Nucleus accumbens (tissue), 56 donors: ENCODE measurements at places on chromosomes 2 and 18.

DNA sequence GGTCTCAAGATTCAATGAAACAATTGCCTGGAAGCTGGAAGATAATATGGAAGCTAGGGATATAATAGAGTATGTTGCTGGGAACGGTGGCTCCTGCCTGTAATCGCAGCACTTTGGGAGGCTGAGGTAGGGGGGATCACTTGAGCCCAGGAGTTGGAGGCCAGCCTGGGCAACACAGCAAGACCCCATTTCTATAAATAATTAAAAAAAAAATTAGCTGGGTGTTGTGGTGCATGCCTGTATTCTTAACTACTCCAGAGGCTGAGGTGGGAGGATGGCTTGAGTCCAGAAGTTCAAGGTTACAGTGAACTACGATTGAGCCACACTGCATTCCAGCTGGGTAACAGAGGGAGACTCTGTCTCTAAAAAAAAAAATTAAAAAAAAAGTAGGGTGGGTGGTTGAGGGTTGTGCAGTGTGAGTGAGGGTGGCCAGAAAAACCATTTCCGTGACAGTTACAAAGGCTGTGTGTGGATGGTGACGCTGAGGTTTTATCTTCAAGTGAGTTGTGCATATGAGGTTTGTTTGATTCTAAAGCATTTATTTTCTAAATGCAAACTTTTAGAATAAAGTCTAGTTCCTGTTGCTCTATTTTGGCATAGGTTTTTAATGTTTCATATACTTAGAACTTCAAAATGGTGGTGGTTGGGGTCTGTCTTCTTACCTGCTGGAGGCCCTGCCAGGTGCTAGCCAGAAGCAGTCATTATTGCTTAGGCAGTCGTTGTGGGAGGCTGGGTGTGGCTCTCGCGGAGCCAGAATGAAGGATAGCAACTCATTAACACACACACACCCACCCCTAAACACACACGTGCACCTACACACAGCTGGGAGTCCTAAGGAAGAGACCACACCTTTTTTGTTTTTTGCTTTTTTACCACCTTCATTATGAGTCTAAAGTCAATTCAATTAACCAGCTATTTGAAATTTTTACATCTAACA is 4.7 kb upstream of the IL1R2 start:
- DNase-seq: no peak

DNA sequence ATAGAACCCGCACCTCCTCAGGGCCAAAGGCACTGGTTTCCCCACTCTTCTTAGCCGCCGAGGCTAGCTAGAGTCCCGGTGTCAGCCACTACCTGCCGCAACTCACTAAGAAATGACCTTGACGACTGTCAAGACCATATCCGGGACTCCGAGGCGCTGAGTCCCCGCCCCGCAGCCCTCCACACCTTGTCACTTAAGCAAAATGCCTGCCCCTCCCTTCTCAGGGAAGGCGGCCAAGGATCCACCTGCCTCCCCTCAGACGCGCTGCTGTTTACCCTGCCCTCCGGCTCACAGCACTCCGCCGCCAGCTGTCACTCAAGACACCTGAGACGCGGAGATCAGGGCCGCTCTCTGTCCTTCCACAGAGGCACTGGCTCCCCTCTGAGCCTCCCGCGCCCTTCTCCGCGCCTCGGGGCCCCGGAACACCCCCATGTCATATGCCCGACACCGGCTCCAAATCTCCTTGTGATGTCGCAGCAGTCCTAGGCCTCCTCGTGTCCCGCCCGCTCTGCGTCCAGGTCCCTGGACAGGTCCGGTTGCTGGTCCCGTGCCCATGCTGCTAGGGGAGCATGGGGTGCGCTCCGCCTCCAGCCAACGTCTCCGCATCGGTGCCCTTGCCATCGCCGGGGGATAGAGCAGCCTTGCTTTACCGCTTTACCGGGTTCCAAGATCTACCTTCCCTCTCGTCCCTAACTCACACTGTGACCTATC is 32.5 kb upstream of the REG3G start:
- no peak for DNase-seq

GRCh38 chr2:88933980-88934379 is 242.5 kb downstream of the RPIA start:
- no peak for DNase-seq

DNA sequence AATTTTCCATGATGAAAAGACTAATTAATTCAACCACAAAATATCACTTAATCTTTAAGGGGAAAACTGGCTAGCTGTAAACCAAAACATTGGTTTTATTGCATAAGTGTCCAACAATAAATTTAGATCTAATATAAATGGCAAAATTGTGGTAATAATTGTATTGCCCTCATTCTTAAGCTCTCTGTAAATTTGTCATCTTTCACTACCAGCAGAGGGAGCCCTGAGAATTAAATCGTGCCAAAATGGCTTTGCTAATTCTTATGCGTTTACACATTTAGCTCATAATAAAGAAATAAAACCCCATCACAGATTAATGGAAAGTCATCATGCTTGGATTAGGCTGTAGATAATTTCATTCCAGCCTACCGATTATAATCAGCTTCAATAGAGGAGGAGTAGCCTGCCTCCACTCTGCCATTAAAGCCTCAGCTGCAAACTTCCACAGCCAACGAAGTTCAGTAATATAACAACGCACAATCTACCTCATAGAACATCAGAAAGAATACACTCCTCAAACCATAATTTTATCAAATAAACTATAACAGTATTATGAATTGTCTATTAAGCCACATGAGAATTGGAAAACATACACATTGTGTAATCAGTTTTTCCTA is 70.0 kb upstream of the ATP5MC3 start:
- DNase-seq: no peak

DNA sequence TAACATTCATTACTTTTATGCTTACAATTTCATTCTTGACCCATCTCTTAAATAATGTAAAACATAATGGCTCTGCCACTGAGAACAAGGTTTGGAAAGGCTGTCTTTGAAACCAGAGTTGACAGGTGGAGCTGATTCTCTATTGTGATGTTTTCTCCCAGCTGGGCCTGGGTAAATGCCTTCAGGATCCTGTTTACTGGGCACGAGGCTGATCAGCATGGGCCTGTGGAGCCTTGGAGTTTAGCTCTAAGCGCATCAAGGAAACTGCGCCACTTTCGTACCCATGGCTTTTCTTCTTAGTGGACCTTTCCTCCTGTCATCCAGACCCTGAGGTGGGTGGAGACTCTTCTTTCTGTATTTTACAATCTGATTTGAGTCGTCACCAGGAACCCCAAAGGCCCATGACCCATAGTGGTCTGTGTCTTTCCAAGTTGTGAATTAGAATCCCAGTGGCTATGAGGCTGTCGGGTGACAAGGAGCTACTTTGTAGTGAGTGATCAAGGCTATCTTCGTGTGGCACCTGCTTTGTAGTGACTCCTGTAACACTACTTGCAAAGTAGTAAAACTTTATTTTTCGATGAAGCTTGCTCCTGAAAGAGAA is 123.1 kb downstream of the LPIN1 start:
- no peak for DNase-seq

GRCh38 chr2:102107741-102108070 is 34.8 kb upstream of the IL1R1 start:
- no peak for DNase-seq

GRCh38 chr2:32852856-32853255 is 93.9 kb upstream of the LTBP1 start:
- no peak for DNase-seq

DNA sequence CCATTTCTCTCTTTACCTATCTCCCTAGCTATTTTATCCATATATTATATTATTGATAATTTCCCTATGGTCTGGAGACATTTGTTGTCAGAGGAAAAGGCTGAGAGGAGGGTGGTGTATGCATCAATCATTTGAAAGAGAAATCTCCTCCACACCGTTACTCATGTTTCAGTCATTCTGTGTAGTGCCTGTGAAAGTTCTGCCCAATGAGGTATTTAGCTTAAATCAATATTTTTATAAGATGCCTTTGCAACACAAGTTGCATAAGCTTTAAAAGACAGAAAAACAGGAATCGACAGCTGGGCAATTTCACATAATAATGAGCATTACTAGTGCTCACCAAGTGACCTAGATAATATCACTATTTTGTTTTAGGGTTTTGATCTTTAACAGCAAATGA is 363.7 kb upstream of the FSIP2 start:
- DNase-seq: no peak

DNA sequence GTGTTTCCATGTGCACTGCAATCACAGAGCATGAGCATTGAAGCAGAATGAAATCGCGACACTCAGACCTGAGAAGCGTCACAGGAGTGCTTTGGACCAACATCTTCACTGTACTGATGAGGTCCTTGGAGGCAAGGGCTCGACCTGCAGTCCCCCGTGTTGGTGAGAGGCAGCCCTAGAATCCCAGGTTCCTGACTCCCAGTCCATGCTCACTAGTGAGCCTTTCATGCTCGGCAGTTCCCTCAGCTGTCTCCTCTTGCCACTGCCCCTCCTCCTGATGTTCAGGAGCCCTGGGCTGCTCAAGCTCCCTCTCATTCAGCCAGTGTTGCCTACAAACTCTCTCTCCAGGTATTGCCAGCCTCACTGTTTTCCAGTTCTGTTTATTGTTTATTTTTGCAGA is 291.4 kb downstream of the DYSF start:
- no peak for DNase-seq

GRCh38 chr2:59578349-59578748 is 975.1 kb downstream of the BCL11A start:
- DNase-seq: no peak

- DNase-seq: no peak
These were observed 127.4 kb downstream of the CACNB4 start for GRCh38 chr2:151971301-151972051.

DNA sequence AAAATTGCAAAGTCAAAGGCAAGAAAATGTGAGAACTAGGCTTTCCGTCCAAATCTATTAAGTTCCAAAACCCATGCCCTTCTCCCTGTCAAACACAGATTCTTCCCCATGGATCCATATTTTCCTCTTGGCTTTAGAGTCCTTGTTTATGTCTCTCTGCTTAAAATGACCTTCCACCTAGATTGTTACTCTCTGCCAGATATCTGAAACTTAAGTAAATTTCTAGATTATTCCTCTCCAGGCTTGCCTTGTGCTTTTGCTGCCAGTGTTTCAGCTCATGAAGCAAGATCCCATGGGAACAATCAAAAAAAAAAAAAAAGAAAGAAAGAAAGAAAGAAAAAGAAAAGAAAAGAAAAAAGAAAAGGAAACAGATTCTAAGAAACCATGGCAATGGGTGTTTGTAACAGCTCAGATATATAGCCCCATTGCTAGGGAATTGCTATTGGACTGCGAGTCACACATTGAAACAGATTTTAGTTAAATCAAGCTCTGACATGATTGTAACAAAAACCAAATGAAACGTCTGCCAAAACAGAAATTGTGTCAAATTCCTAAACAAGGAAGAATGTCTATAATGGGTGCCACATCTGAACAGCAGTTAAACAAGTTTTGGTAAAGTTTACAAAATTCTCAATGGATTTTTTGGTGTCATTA is 660.7 kb upstream of the CNTNAP5 start:
- DNase-seq: no peak

GRCh38 chr2:26891-27290 is 19.4 kb downstream of the FAM110C start:
- no peak for DNase-seq

- no peak for DNase-seq
These were observed 29.1 kb downstream of the HPCAL1 start for GRCh38 chr2:10331702-10332401.

DNA sequence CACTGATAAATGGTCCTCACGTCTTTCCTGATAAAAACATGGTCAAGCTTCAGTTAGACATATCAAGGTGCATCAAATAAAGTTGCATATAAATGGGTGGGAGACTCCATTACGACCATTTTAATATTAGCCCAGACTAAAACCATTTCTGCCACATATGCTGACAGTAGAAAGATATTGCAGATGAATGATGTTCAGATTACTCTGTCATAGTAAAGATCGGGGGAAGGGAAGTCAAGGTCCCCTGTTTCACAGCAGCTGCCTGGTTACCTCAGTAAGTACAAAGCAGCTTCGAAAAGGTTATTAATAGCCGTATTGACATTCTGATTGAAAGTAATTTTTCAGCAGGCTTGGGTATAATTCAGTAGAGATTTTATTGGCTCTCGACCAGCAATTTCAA is 927.7 kb upstream of the CDH2 start:
- no peak for DNase-seq

- no peak for DNase-seq
These were observed 128.4 kb downstream of the IRS1 start for GRCh38 chr2:226671141-226671676.

- no peak for DNase-seq
These were observed 105.6 kb downstream of the HNRNPLL start for GRCh38 chr2:38496927-38497669.

DNA sequence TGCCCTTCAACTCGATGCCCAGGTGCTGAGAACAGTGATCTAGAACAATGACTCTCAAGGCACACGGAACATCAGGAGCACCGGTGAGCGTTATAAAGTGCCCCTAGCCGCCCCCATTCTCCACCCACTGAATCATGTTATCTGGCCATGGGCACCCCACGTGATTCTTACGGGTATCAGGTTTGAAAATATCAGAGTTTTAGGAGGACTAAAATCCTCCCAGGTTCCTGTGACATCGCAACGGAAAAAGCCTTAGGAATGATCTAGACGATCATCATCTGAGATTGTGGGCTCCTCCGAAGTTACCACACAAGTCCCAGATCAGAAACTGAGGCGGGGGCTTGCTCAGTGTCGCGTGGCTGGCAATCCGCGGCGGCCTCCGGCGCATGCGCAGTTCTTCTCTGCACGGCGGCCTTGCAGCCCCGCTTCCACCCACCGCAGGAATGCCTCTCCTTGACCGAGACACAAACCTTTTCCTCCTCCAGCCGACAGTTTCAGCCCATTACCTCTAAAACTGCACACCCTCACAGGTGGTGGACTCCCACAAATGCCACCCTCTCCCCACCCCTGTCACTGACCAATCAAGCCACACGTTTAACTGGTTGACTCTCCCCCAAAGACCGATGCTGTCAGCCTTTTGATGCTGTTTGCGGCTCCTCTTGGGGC is 5.8 kb upstream of the MRPL33 start:
- peak; percentile 15 for DNase-seq

DNA sequence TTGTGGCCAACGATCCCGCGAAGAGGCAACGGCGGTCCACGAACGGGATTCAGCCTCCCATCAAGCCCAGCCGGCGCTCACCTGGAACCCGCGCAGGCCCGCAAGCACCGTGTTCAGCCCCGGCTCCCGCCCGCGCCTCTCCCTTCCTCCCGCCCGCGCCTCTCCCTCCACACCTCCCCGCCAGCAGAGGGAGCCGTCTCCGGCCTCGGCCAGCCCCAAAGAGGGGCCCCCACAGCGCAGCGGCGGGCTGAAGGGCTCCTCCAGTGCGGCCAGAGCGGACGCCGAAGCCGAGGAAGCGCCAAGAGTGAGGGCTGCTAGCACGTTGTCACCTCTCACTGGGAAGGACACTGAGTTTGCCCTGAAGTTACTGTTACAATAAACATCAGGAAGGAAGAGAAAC is 55.3 kb upstream of the LAPTM4A start:
- no peak for DNase-seq

DNA sequence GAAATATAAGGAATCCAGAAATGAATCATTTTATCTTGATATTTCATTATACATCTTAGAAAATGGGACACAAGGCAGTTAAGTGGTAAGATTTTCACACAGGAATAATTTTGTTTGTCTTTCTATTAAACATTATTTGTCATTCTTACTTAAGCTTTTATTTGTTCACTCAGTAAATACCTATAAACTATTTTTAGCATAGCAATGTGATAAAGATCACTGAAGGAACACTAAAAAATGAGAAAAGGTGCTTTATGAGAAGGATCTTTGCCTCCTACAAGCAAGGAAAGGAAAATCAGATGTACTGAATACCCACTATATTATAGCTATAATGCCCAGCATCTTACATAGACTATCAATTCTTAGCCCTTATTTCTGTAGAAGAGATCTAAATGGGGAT is 176.2 kb upstream of the NYAP2 start:
- DNase-seq: no peak
